ENCODE measurements at places on chromosomes 13 and 19.

DNA sequence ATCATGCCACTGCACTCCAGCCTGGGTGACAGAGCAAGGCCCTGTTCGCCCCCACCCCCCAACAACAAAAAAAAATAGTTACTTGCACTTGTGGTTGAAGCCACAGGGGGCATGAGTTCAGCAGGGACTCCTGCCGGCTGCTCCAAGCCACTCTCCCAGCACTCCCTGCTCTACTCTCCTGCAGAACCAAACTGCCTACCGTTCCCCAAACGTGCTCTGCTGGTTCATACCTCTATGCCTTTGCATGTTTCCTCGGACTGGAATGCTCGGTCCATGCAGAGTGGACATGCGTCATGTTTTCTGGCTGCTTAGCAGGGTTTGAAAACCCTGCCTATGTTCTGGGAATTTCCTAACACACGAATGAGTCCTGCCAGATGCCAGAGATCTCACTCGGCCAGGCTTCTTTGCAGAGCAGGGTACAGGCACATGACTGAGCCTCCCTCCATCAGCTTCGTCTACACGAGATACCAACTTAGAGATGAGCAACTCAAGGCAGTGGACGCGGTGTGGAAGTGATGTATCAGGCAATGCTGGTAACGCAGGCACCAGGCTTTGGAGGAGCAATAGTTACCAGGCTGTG, 8.5 kb upstream of the SLC25A15 start:
- no peak for DNase-seq

DNA sequence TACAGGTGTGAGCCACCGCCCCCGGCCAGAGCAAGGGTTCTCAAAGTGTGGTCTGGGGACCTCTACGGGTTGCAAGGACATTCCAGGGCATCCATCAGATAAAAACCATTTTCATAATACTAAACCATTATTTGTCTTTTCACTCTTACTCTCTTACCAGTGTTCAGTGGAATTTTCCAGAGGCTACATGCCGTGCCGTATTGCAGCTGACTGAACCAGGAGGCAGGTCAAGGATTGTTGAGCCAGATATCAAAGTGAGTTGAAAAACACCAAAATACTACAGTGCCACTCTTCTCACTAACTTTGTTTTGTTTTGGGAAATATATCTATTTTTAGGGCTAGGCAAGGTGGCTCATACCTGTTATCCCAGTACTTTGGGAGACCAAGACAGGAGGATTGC, 7.2 kb upstream of the PNMA8B start:
- no peak for DNase-seq

DNA sequence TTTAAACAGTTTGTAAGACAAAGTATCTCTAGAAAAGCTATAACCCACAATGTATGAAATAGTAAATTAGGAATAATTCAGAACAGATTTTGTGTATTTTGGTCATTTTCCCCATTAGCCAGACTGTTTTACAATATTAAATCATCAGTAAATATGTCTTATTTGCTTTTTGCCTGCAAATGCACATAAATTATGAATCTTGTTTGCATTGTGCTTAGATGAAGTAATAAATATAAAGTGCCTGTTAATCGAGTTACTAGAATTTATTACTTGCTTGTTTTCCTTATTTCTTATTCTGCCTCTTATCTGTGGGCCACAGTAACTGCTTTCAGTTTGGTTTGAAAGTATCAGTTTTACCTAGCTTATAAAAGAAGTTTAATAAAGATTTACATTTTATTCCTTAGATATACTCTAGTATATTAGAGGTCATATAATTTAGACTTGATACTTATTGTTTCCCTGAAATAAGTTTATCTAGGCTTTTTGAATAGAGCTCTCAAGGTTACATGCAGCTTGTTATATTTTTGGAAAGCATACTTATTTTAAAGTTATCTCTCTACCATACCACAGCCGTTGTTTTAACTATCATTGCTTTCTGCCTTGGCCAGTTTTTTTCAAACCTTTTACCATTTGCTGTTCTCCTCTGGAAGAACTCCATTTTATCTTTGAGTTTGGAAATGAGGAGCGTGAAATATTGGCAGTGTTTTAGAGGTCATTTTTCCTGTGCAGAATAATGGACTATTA, 238.0 kb downstream of the NBEA start:
- DNase-seq = no peak

DNA sequence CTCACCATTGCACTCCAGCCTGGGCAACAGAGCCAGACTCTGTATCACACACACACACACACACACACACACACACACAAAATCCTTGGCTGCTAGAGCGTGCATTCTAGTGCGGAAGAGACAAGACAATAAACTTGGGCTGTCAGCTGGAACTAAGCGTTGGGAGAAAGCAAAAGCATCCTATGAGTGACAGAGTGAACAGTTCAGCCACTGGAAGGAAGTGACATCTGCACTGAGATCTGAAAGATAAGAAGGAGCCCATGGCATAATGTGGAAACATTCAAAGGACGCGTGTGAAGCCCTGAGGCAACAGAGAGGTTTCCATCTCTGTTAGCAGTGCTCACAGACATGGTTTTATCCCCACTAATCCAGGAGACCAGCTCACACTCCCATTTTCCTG, 3.5 kb upstream of the SLC1A5 start:
- no peak for DNase-seq

GRCh38 chr19:41166944-41167804, 25.8 kb upstream of the CYP2S1 start:
- DNase-seq = no peak

All from renal cortical epithelial cell (primary cell).